Umbilical cord (tissue), 2 donors: ENCODE measurements at places on chromosomes 16 and 17. TPM values are rescaled to one million over a fixed set of nuclear protein-coding genes. Genes with fewer than 3 reads are reported as not detected.

Gene TNFRSF13B
- total RNA-seq: not detected

DNA sequence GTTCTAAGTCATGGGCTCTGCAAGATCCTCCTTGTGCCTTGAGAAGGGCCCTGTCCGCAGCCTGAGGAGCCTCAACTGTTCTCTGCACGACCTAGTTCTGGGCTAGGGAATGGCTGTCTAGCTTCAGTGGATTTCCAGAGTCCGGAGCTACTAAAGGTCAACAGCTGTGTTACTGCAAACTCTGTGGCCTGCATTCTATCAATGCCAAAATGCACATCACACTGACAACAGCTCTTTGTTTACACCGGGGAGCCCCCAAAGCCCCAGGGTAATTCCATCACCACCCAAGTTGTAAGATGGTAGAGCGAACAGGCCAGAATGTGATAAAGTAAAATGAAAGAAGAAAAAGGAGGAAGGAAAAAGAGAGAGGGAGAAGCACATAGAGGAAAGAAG is 610.2 kb downstream of the MAF start:
- DNase-seq: no peak

Gene KRT27
- not detected for total RNA-seq

Gene EVPL
- 13.7 TPM for total RNA-seq
